ENCODE measurements at places on chromosomes 1 and 21.

DNA sequence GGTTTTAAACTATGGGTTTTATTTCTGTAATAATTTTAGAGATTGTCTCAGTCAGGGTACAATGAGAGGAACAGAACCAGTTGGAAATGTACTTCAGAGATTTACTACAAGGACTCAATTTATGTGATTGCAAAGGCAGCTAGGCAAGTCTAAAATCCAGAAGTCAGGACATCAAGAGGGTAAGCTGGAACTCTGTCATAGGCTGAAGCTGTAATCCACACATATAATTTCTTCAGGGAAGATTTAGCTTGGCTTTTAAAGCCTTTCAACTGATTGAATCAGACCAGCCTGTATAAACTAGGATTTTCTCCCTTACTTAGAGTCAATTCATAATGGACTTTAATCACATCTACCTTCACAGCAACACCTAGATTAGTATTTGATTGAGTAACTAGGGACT, 24.3 kb upstream of the LELP1 start:
- no peak for DNase-seq

- no peak for DNase-seq
These were observed 16.4 kb downstream of the RUNX1 start for GRCh38 chr21:35032474-35033263.

DNA sequence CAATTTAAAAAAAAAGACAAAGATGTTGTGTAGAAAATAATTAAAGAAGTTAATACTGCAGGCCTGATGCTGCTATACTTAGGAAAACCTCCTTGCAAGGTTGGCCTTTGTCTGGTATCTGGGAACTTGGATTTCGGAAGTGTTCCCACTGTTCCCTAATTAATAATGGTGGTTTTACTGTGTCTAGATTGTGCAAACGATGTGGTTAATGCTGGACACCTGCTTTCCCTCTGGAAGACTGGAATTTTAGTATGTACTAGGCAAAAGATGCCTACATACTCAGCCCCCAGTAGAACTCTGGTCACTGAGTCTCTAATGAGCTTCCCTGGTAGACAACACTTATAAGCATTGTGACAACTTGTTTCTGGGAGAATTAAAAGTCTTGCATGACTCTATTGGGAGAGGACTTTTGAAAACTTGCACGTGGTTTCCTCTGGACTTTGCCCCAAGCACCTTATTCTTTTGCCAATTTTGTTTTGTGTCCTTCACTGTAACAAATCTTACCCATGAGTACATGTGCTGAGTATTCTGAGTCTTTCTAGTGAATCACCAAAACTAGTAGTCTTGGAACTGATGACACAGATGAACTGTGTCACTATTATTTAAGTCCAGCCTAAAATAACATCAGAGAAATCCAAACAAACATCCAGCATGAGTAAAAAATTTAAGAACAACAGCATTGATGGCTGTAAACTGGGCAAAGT, 40.4 kb downstream of the LIN9 start:
- DNase-seq: no peak

- DNase-seq: no peak
These were observed 21.9 kb downstream of the LRRC8D start for GRCh38 chr1:89842567-89843272.

GRCh38 chr1:26538480-26539412, 9.2 kb downstream of the RPS6KA1 start:
- DNase-seq: no peak

GRCh38 chr1:22207511-22208267, 64.8 kb upstream of the WNT4 start:
- no peak for DNase-seq

DNA sequence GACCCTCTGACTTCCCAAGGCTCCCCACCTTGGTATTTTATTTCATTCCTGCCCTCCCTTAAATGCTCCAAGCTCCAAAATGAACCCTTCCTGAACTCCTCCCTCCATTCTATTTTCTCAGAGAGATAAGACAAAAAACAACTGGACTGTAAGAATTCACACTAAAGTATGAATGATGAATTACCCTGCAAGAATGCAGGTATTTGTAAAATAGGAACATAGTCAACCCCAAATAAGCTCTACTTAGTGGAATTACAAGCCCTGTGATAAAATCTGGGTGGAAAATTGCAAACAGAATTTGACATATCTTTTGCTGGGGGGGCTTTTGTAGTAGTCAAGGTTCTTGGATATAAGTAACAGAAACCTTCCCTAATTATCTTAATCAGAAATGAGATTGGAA, 67.8 kb upstream of the GJA8 start:
- no peak for DNase-seq

DNA sequence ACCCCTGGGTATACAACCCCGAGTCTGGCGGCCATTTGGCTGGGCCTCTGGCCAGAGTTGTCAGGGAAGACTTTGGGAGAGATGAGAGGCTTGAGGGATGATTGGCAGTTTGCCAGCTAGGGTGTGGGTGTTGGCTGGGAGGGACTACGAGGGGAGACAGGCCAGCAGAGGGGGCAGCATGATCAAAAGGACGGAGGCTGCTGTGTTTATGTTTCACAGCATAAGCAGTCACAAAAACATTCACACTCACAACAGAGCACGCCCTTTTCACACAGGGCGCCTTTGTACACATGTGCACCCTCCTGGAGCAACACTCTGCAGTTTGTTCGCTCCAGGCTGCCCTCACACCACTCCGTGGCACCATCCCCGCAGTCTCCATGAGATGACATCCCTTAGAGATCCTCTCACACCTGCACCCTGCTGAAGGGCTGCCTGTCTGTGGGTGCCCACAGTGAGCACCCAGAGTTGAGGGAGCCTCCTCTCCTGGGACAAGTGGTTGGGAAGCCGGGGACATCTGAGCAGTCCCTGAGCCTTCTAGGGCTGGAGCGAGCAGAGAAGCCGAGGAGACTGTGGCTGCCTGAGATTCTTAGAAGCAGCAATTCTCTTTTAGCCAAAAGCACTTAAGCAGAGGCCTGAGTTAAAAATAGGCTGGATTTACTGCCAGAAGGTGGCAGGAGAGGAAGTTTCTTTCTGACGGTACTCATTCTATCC, 15.4 kb downstream of the EFNA3 start:
- DNase-seq: peak; percentile 62

DNA sequence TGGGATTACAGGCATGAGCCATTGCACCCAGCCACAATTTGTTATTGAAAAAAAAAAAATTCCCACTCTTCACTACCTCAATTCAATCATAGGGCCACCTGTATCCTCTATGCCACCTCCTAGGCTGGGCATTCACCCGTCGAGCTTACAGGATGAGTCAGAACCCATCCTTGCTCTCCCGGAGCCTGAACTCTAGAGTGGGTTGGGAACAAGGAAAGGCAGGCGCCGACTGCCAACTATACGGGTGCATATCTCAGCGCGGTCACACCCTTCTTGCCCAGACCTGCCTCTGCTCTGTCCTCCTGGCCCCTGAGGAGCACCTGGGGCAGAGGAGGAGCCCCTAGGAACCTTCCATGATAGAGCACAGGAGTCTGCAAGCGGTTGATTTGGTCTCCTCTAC, 21.4 kb upstream of the LBR start:
- DNase-seq: no peak

DNA sequence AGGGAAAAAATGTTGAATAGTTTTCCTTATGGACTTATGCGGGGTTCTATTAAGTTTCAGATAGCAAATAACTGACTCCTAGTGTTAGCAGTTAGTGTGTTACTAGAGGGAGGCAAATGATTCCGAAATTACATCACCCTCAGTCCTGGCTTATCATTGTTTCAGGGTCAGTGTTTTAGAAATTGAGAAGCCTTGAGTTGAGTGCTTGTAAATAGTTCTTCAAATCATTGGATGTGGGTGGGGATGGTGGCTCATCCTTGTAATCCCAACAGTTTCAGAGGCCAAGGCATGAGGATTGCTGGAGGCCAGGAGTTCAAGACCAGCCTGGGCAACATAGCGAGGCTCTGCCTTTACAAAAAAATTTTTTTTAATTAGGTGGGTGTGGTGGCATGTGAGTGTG, 21.3 kb downstream of the SOAT1 start:
- DNase-seq: no peak

- DNase-seq: no peak
These were observed 227.0 kb downstream of the FGGY start for GRCh38 chr1:59523745-59524450.

DNA sequence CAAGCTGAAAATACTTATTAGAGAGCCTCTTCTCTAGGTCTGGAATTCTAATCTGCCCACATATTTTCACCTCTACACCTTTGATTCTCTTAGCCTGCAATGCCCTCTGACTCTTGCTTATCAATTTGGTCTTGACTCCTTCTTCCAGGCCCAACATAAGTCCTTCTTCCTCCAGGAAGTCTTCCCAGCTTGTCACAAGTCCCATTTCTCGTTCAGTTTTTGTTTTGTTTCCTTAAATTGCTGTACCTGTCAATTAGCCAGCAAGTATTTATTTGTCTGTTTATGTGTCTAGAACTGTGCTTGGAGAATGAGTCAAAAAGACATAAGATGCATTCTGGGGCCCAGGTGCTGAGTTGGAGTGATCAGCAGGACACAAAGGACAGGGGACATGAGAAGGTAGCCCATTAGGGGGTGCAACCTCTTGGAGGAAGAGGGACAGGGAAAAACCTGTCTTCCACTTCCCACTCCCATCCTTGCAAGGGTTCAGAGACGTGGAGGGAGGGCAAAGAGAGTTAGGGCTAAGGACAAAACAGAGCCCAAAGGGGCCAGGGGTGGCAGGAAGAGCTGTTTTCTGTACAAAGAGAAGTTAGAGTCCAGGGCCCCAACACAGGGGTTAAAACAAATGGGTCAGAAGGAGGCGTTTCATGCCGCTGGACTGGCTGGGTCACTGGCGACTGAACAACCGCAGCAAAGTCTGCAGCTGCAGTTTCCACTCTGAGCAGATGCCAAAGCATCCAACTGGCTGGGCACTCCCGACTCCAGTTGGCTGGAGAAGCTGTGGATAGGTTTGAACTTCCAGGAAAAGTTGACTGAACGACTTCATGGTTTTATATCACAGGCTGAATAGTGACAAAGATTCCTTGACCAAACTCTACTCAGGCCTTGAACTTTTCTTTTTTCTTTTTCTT, 10.7 kb upstream of the CNR2 start:
- DNase-seq: no peak

DNA sequence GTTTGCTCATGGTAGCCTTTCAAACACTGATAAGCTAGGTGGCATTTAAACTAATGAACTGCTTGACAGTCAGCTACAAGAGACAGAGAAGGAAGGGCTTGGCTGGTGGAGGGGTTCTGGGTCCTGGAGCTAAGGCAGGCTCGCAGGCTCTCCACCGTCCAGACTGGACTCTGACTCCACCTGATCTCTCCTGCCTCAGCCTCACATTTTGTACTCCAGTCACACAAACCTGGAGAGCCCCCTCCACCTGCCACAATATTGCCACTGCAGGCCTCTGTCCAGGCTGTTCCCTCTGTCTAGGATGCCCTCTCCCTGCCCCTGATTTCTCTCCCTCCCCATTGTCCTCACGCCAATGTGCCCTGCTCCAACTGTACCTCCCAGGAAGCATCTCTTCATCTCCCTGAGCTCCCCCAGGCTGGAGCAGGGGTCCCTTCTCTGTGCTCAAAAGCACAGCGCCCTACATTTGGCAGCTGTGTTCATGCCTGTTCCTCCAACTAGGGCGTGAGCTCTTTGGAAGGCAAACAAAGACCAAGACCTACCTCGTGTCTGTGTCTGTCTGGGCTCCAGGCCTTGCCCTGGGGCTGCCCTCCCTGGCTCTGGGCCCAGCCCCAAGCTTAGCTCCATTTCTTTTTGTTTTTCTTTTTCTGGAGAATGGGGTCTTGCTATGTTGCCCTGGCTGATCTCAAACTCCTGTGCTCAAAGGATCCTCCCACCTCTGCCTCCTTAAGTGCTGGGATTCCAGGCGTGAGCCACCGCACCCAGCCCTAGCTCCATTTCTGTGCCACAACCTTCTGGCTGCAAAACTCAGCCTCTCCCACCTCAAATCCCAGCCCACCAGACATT, 2.9 kb downstream of the TIE1 start:
- no peak for DNase-seq

GRCh38 chr21:41753006-41753898, 13.6 kb downstream of the RIPK4 start:
- DNase-seq: no peak

GRCh38 chr1:55685560-55685959, 470.4 kb upstream of the USP24 start:
- no peak for DNase-seq

GRCh38 chr1:230901671-230902070, 33.4 kb upstream of the C1orf198 start:
- no peak for DNase-seq

DNA sequence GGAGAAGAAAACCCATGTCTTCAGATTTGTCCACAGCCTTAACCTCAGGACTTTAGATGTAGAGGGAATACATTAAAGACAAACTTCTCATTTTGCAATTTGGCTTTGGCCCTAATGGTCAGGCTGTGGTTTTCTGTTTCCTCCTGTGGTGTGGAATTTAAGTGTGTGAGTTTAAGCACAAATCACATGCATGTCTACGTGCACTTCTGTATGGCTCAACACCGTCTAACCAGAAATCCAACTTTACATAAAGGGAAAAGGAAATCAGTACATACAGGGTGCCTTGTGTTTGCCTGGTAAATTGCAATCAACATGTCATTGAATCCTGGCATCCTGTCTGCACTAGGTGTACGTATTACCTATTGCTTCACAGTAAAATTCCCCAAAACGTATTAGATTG, 1.2 kb upstream of the ZNF124 start:
- no peak for DNase-seq

DNA sequence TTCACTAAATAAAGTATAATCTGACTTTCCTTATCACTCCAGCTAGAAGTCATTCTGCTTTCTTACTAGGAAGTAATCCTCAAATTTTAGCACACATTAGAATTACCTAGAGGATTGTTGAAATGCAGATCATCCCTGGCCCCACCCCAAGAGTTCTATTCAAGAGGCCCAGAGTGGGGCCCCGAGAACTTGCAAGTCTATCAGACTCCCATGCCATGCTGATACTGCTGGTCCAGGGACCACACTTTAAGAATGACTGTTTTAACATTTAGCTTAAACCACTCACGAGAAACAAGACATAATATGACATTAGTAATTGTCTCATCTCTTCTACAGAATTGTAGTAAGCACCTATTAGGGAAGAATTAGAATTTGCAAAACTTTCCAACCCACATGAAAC, 7.7 kb upstream of the SYNJ1 start:
- no peak for DNase-seq

DNA sequence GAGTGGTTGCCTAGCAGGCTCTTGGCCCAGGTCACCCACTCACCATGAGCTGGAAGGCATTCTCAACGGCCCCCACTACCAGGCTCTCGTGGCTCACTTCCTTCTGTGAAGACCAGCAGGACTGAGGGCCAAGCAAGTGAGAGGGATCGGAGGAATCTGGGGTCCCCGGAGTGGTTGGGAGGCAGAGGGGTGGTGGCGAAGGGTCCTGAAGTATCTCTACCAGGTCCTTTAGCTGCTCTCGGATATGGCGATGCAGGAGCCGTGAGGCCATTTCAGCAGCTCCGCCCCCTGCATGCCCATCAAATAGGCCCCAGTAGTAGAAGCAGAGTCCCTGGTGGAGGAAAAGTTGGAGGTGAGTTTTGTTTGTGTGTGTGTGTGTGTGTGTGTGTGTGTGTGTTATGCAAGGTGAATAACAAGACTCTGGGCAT, 2.4 kb downstream of the PPM1J start:
- DNase-seq: no peak

Data from putamen (tissue), 1 donor.